Tibial artery (tissue), 4 donors: ENCODE measurements at places on chromosomes 1 and 21.
A peak's percentile ranks its signal among the peaks of the same experiment; 100 is the strongest.

DNA sequence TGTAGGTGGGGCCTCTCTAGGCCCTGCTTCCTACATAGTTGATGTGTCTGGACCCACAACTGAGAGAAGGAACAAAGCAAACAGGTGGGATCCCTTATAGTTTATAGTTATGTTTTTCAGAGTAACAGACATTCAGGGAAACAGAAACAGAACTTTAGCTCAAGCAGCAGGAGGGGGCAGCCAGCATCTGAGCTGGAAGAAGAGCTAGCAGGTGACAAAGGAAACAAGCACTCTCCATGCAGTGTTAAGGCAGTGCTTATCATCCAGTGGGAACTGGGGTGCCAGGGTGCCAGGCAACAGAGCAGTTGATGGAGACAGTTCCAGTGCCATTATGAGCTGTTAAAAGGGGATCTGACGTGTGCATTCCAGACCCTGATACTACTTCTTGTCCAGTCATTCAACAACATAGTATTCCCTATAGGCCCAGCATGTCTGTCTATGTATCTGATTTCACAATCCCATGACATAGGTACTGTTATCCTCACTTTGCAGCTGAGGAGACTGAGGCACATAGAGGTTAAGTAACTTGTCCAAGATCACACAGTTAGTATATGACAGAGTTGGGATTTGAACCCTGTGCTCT, 13.5 kb downstream of the HIVEP3 start:
- no peak for DNase-seq

DNA sequence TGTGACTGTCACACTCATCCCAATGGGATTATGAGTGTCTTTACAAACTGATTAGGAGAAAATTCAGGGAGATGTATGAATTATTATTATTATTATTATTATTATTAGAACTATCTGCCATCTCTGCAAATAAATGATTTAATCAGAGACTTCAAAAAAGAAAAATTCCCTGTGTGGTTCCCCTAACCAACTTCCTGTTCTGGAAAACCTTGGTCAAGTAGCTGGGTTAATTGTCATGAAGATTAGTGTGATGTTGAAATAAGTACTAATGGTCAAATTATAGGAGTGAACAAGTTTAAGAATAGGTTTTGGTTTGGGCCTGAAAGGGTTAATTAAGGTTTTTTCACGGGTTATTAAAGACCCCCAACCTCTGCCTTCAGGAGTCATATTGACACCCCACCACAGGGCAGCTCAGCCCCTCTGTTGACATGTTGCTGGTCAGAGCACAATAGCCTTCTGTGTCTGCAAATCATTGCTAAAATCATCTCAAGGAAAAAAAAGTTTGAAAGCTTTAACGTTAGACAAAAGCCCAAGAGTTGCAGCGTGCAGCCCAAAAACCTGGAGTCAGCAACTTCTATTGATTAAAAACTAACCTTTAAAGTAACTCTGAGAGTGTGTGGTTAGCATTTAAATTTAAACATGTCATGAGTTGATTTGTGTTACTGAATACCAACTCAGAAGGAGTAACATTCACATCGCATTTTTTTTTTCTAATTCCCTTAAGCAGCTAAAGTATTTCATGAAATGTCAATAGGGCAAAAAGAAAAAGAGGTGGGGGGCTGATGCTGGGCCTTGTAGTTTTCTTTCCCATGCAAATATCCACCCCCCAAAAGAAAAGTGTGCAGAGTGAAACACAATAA, 272.5 kb downstream of the TM2D1 start:
- DNase-seq, result no peak

GRCh38 chr1:66831529-66832239, 30.6 kb upstream of the INSL5 start:
- DNase-seq, result no peak

DNA sequence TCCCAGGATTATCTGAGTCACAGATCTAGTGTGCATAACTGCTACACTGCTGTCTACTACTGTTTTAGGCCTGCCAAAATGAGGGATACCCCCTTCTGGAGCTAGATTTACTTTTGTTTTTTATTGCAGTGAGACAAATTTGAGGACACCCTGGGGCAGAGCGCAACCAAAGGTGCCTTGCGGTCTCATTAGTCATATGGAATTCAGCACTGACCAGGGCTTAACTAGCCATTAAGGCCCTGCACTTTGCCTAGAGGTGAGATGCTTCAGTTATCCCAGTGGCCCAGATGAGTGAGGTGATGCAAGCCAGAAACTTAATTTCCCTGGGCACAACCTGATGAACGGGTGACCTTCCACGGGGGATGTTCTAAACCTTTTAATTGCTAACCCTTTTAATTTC, 998 bp upstream of the SPAG17 start:
- DNase-seq, result no peak

- DNase-seq, result no peak
Observed at GRCh38 chr1:156534424-156535060, 34.0 kb upstream of the MEF2D start.

GRCh38 chr1:29825941-29826415, 589.7 kb downstream of the PTPRU start:
- no peak for DNase-seq

- peak; percentile 77 for DNase-seq
Observed at GRCh38 chr1:50968821-50969610, 1.0 kb upstream of the CDKN2C start.

- DNase-seq, result no peak
Observed at GRCh38 chr21:46391773-46392172, 66.9 kb upstream of the DIP2A start.

GRCh38 chr1:31003613-31004230, 61.8 kb downstream of the PUM1 start:
- no peak for DNase-seq

DNA sequence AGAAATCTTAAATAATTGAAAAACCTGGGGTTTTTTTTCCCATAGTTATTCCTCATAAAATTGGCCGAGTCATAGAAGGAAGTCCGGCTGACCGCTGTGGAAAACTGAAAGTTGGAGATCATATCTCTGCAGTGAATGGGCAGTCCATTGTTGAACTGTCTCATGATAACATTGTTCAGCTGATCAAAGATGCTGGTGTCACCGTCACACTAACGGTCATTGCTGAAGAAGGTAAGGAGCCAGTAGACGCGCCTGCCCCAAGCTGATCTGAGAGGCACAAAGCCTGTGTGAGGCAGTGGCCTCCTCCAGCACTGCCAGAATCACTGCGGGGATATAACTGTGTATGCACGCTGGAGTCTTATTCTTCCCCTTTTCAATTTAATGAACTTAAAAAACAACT, 100.3 kb downstream of the PHTF1 start:
- no peak for DNase-seq

- no peak for DNase-seq
Observed at GRCh38 chr1:183946320-183946613, 91.3 kb downstream of the COLGALT2 start.

DNA sequence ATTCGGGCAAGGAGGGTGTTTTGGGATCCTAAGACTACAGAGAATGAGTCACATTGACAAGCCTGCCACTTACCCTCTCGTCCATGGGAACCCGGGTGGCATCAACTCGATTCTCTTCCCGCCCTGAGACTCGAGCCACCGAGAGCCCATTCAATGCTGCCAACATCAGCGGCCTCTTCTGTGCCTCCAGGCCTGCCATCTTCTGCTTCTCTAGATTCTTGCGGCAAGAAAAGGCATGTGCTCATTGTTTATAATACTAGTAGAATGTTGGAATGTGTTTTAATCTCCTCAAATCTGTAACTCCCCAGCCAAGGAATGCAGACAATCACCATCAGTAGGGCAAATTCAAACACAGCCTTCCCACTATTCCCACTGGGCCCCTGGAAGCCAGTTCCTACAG, 96.9 kb downstream of the SMYD2 start:
- no peak for DNase-seq

GRCh38 chr1:11741919-11742558, 6.1 kb downstream of the AGTRAP start:
- DNase-seq, result no peak

DNA sequence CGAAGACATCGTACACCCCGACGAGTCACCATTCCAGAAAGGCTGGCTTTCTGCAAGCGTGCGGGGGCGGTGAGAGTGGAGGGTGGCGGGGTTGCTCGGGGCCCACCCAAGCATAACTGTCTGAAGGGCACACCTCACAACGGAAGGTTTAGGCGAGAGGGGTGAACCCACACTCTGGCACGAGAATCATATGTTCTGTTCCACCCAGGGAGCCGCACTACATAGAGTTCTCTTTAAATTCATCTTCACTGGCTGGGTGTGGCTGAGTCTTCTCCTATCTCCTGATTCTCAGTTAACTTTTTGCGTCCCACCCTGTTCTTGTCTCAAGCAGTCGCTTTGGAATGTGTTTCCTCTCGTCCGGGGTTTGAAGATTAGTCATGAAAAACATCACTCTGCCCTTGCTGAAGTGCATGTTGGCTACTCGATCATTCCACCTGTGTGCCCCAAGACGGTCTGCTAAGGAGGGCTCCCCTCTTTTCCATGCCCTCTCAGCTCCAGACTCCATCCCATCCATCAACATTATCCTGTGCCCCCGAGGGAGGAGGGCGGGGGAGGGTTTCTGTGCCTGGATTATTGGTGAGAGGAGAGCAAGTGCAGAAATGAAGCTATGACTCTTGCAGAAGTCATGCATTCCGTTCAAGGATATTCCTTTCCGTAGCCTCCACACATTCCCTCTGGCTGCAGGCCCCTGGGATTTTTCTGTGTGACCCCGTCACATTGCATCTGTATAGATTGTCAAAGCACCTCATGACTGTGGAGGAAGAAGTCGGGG, 53.5 kb upstream of the CD34 start:
- no peak for DNase-seq

- DNase-seq, result no peak
Observed at GRCh38 chr1:62229468-62229867, 34.8 kb downstream of the L1TD1 start.

- DNase-seq, result no peak
Observed at GRCh38 chr1:198359024-198359653, 181.3 kb downstream of the ATP6V1G3 start.

- no peak for DNase-seq
Observed at GRCh38 chr1:41576620-41577019, 92.1 kb upstream of the EDN2 start.

- no peak for DNase-seq
Observed at GRCh38 chr1:81582467-81582986, 218.2 kb upstream of the ADGRL2 start.

- DNase-seq, result no peak
Observed at GRCh38 chr1:239283216-239283615, 103.2 kb upstream of the CHRM3 start.

- no peak for DNase-seq
Observed at GRCh38 chr21:42721341-42721824, 68.0 kb downstream of the PDE9A start.

GRCh38 chr1:116365353-116365780, 7.7 kb upstream of the ATP1A1 start:
- DNase-seq, result no peak

- DNase-seq, result no peak
Observed at GRCh38 chr21:45528981-45529784, 13.1 kb downstream of the SLC19A1 start.

GRCh38 chr1:20153000-20153418, 13.9 kb downstream of the PLA2G2F start:
- DNase-seq, result peak; percentile 53

DNA sequence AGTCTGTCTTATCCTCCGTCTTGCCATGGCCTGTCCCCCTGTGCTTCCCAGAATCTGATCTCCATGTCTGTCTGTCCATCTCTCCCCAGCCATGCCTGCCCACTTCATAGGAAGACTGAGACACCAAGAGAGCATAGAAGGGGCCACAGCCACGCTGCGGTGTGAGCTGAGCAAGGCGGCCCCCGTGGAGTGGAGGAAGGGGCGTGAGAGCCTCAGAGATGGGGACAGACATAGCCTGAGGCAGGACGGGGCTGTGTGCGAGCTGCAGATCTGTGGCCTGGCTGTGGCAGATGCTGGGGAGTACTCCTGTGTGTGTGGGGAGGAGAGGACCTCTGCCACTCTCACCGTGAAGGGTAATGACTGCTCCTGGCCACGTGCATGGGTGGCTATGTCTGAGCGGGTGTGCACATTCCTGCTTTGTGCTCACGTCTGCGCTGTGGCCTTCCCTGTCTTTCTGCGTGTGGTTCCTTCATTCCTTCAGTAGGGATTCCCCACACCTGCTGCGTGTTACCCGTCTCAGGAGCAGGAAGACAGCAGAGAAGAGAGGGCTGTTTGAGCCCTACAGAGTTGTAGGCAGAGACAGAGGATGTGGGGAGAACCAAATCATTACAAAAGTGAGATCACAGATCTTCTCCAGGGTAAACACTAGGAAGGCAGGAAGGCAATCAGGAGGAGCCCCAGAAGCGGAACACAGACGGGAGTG, 80.8 kb downstream of the OBSCN start:
- peak; percentile 59 for DNase-seq

- peak; percentile 80 for DNase-seq
Observed at GRCh38 chr1:64515427-64515826, 45.5 kb downstream of the CACHD1 start.

- DNase-seq, result no peak
Observed at GRCh38 chr1:166929911-166930310, 45.4 kb downstream of the ILDR2 start.

GRCh38 chr1:116587501-116588227, 16.8 kb upstream of the CD58 start:
- no peak for DNase-seq

DNA sequence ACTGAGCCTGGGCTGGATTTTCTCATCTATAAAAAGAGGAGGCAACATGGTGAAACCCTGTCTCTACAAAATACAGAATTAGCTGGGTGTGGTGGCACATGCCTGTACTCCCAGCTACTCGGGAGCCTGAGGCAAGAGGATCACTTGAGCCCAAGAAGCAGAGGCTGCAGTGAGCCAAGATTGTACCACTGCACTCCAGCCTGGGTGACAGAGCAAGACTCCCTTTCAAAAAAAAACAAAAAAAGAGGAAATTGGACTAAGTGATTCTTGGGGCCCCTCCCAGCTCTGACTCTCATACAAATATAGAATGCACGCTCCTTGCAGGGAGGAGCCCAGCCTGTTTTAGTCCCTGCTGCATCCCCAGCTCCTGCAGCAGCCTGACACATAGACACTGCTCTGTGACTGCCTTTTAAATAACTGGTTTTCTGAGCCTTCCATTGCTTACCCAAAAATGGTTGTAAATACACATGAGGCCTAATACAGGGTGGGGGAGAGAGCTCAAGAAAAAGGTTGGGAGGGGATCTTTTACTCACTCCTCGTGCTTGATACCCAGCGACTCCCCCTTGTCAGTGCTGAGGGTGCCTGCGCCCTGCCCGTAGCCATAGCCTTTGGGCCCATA, 17.2 kb downstream of the CSRP1 start:
- no peak for DNase-seq

DNA sequence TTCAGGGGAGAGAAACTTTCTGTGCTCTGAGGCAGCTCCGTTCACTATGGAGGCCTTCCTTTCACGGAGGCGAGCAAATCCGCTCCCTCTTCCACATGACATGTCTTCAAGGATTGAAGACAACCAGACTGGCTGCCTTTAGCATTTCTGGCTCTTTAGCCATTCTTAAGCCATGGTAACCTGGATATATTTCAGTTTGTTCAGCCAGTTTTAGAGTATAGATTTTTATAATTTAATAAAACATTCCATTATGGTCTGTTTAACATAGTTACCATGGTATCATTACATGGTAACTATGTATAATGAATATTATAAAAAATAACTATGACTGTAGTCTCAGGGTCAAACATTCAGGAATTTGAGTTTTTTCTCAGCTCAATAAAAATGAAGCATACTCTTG, 54.2 kb upstream of the NFIA start:
- DNase-seq, result no peak
